NCI-H2081 treated with DMSO at 0.1 percent for 48 hours (cell line): ENCODE measurements at places on chromosomes 3 and 15.
A peak's percentile ranks its signal among the peaks of the same experiment; 100 is the strongest.

GRCh38 chr15:40327457-40327856, 4.0 kb downstream of the INAFM2 start:
- DNase-seq = no peak

DNA sequence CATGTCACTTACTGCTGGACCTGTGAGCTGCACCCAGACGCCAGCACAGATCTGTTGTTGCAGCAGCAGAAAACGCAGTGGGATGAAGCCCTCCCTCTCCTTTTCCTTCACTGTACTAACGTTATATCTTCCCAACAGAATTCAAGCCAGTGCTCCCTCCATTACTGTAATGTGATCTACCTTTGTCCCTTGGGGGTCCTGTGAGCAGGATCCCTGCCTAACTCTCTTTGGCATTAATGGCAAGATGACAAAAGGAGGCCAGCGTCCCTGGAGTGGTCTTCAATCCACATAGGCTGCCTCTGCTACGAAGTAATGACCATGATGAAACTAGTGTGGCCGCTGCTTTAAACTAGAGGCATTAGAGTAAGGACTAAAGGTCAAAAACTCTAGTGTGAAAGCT, 69.3 kb upstream of the SOX14 start:
- DNase-seq = no peak

GRCh38 chr3:23840521-23840920, 34.8 kb downstream of the UBE2E1 start:
- no peak for DNase-seq

GRCh38 chr3:73868688-73869315, 244.1 kb upstream of the PDZRN3 start:
- DNase-seq = peak; percentile 5

DNA sequence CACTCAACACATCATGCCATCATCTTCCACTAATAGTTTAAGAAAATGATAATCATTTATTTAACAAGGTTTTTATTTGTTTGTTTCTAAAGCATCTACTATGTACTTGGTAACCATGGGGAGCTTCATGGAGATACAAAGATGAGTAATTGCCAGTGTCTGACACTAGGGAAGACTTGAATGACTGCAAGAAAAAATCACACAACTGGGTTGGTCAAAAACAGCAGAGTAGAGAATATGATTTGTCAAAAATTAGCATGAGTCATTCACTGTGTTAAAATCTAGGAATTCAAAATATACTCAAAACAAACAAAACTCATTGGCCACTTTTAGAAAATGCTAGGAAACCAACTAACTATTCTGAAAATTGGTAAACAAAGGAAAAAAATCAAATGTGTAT, 6.3 kb downstream of the BNC1 start:
- DNase-seq = no peak

- DNase-seq = no peak
Observed at GRCh38 chr15:82044373-82045178, 1.2 kb downstream of the MEX3B start.

GRCh38 chr3:23856286-23856685, 50.5 kb downstream of the UBE2E1 start:
- no peak for DNase-seq

DNA sequence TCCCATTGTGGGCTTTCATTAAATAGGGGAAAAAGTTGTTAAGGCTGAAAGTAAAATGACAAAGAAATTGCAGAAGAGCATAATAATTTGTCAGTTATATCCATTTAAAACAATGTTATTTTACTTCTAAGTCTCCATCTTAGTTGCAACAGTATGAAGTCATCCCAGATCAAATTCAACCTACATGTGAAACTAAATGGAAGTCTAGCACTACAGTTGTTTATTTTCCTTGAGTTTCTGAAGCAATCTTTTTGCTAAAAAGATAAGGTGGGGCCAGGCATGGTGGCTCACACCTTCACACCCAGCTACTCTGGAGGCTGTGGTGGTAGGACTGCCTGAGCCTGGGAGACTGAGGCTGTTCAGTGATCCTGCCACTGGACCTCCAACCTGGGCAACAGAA, 80.2 kb downstream of the DPH6 start:
- no peak for DNase-seq

GRCh38 chr3:150391161-150391560, 16.9 kb upstream of the TSC22D2 start:
- DNase-seq = no peak
